Stimulated activated CD4-positive, alpha-beta T cell treated with anti-CD3 and anti-CD28 coated beads, Interleukin-15, amount 100 ng/mL, for 24 hours (primary cell): ENCODE measurements at places on chromosomes 2 and 18.

DNA sequence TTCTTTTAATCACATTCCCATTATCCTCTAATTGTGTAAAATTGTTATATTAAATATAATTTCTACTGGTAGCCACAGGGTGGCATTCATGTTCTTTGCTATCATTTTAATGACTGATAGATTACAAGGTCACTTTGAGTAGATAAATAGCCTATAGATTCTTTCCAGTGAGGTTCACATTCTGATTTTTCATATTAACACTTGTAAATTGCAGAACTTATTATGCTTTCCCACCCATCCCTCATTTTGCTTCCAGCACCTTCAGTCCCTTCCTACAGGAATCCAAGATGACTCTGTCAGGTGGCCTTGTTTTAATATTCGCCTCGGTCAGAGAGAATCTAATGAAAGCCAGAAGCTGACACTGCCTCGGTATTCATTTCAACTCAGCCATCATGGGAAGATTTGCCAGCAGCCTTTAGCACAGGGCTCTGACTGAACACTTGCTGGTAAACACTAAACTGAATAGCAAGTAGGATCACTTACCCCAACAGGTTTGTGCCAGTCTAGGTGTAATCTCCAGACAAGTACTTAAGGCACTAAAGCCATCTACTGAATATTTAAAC is 101.2 kb upstream of the FSHR start:
- DNase-seq, result no peak

- DNase-seq, result no peak
Measured at GRCh38 chr2:107777974-107778373, 48.7 kb upstream of the RGPD4 start.

DNA sequence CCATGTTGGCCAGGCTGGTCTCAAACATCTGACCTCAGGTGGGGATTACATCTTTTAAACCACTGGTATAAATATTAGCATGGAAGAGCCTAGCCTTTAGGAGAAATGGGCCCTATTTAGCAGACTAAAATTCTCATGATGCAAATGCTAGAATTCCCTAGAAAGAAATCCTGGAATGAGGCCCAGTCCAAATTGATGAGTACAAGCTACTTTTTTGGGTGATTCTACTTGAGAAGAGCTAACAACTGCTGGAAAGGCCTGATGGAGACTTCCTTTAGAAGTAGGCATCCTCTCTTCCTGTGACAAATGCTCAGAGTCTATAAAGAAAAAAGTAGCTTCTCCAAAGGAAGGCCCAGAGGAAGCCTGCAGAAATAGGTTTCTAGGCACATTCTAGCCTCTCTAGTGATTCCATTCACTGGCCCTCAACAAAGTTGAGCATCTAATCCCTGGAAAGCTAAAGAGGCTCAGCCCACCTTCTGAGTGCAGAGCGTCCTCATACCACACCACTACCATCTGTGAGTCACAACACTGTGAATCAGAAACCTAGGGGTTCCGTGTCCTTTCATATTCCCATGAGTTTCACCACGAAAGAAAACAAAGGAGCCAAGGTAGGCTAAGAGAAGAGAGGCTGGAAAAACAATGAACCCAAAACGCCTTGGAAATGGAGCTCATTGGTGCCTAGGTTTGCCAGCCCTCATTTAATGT is 183.1 kb downstream of the C1D start:
- no peak for DNase-seq

DNA sequence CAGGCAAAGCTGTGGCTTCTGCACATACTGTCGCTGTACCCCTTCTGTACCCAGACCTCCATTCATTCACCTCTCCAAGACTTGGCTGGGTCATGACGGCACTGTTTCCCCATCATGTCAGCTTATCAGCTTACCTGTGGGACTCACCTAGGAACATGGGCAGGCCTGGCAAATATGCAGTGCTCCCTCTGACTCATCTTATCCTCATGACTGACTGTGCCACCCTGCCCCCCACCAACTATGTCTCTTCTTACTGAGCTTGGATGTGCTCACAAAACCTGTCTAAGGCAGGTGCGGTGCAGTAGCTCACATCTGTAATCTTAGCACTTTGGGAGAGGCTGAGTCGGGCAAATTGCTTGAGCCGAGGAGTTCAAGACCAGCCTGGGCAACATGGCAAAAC is 152.4 kb downstream of the MGAT5 start:
- no peak for DNase-seq

GRCh38 chr2:241417626-241418025 is 61.5 kb downstream of the FARP2 start:
- DNase-seq, result no peak

DNA sequence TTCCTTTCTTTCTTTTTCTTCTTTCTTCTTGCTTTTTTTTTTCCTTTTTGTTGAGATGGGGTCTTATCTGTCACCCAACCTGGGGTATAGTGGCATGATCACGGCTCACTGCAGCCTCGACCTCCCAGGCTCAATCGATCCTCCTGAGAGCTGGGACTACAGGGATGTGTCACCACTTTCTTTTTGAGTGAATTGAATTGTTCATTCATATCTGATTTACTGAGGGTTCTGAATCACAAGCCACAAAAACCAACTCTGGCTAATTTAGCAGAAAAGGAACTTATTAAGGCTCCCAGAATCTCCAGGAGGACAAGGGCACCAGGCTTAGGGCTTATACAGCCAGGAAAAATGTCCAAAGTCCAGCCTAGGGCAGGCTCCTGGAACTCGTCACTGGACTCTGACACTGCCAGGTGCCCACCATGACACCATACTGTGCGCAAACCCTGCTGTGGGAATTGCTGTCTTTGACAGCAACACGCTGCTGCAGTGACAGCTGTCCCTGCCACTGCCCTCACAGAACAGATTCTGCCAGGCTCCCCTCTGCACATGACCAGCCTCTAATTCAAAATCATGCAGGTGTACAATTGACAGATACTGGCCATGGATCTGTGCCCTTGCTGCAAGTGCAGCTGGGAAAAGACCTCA is 42.9 kb upstream of the EML6 start:
- peak; percentile 63 for DNase-seq

GRCh38 chr18:49838381-49838780 is 25.0 kb upstream of the ACAA2 start:
- no peak for DNase-seq

DNA sequence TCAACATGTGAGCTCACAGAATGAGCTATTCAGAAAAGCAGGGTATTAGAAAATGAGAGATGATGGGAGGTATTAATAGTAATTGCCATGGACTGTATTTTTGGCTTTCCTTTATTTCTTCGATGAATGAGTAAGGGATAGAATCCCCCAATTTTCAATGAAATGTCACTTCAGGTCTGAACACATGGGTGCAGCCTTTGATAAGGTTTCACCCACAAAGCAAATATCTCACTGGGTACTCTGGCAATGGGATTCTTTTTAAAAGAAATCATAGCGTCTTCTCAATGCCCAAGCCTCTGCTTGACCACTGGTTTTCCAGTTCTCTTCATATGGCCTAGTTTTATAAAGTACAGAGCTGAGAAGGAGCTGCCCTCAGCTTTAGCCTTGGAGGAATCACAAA is 610.5 kb upstream of the FANCL start:
- DNase-seq, result no peak

DNA sequence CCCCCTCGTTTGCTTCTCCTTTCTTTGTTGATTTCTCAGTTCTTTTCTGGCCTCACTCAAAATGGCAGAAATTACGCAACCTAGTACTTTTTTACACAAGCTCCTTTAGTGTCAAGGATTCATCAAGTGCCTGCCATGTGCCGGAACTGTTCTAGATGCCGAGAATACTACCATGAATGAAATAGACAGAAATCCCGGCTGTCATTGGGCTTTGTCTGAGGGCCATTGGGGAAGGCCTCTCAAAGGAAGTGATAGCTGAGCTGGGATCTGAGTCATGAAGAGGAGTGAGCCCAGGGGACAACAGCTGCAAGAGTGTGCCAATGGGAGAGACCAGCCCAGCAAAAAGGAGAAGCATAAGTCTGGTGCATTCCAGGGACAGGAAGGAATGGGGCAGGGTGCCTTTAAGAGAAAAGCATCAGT is 34.3 kb upstream of the PPP1CB start:
- no peak for DNase-seq
